GM23338 (cell line): ENCODE measurements at places on chromosomes 6 and 20.

DNA sequence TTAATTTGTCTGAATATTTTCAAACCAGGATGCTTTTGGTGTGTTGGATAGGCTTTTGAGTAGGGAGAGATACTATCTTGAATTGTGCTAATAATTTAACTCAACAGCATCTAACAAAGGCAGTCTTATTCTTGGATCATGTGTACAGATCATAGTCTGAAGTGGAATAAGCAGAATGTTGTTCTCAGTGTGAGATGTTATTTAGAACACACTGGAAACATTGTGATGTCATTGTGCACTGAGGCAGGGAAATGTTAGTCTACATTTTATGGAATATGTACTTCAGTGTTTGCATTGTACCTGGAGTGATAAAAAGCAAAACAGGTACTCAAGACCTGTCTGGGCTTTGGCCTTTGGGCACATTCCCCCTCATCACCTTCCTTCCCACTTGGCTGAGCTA lies 35.0 kb downstream of the RNF144B start:
- no peak for DNase-seq

DNA sequence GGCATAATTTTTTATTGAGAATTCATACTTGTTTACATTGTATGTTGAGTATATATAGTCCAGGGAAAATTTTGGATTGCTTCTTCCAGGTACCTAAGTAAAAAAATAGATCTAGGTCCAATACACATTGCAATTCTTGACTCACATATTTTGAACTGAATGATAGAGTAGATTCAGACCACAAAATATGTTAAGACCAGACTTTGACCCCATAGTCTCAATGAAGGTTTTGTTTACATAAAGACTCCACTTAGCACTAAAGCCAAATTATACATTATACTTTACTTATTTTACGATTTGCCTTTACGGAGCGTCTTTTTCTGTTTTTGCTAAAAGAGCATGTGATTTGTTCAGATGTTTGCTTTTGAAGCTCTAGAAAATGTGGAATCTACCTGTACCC lies 144.1 kb upstream of the PTCHD4 start:
- DNase-seq: no peak

- DNase-seq: no peak
Measured at GRCh38 chr20:11266571-11266970, 592.8 kb upstream of the JAG1 start.

GRCh38 chr6:119347466-119348095 lies 2.0 kb downstream of the MAN1A1 start:
- DNase-seq: peak; percentile 9

- DNase-seq: no peak
Measured at GRCh38 chr6:43086022-43086658, 10.0 kb downstream of the PTK7 start.
